ENCODE measurements at places on chromosomes 16 and 17.

- DNase-seq = no peak
These were observed 345.2 kb upstream of the TBX2 start for GRCh38 chr17:61054436-61054835.

GRCh38 chr16:11253009-11253994 lies 2.7 kb downstream of the SOCS1 start:
- no peak for DNase-seq

- DNase-seq = no peak
These were observed 27.6 kb downstream of the SLC38A10 start for GRCh38 chr17:81267390-81268067.

DNA sequence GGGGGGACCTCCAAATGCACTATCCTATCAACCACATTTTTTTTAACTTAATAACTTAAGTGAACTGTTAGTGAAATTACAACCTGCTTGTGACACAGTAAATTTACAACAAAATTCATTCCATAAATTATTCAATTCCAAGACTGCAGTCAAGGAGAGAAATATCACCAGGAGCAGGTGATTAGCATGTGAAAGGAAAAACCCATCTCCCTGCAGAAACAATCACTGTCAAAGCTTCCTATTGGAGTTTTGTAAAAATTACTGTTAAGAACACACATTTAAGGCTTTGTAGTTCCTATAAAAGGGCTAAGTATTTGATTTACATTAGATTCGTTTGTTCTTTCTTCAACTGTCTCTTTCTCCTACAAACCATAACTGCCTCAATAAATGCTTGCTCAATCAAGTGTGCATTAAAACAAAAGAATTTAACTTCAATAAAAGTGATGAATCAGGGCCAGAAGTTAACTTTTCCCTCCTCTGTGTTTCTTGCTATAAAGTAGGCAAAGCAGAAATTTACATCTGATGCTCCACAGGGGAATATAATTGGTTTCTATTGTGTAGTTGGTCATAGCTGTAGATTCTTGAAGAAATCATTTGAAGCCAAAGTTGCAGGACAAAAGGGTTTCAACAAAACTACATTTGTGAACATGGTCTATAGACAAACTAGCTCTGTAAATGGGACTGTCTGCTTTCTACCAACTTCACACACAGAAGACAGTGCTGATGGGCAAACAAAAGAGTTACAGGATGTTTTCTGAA lies 195.1 kb upstream of the PSMD7 start:
- no peak for DNase-seq
